ENCODE measurements at places on chromosomes 12 and 14.

DNA sequence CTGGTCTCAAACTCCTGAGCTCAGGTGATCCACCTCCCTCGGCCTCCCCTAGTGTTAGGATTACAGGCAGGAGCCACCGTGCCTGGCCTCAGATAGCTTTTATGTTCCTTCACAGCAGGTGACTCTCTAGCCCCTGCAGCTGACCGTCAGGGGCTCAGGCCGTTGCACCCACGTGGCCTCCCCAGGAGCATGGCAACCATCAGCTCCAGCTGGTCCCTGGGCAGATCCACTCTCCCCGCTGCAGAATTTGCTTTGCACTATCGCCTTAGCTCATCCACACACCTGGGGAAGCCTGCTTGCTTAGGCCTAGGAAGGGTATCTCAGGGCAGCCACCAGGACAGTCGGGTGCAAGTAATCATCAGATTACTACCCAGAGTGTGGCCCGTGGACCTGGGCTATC lies 62.6 kb downstream of the TSPAN9 start:
- DNase-seq = no peak

DNA sequence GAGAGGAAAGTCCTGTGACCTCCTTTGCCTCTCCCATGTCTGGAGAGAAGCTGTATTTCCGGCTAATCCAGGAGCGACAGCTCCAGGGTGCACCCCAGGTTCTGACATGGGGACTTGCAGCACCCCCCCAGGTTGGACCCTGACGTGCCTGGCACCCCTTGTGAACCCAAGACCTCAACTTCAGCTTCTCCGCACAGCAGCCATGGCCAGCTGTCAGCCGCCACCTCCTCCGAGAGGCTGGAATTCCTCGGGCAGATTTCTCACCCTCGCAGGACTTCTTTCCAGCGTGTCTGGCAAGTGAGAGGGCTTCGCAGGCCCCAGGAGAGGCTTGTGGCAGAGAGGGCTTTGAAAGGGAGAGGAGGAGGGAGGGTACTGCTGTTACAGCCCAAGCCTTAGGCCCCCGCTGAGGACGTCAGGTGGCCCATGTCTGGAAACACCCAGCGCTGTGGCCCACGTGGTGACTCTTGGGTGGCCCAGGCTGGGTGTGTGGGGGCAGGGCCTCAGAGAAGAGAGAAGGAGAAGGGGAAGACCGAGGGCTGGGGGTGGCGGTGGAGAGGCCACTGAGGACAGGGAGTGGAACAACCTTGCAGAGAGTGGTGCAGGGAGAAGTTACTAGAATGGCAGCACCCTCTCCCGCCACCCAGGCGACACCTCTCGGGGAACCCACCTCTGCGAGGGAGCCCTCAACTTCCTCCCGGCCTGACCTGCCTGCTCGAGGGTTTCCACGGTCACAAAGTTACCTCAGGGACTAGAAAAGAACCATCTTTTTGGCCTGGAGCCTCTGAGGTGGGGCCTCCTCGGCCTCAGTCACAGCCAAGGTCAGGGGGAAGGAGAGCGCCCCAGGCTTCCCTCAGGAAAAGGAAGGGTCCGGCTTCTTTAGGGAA lies 11.7 kb upstream of the RPS6KL1 start:
- DNase-seq = no peak

GRCh38 chr14:42013559-42013958 lies 406.9 kb downstream of the LRFN5 start:
- DNase-seq = no peak

- peak; percentile 81 for DNase-seq
Measured at GRCh38 chr14:92728759-92729364, 19.6 kb downstream of the LGMN start.

GRCh38 chr14:73394317-73394716 lies 64.0 kb downstream of the NUMB start:
- DNase-seq = no peak

GRCh38 chr12:52080403-52081251 lies 1.1 kb downstream of the SMIM41 start:
- no peak for DNase-seq

DNA sequence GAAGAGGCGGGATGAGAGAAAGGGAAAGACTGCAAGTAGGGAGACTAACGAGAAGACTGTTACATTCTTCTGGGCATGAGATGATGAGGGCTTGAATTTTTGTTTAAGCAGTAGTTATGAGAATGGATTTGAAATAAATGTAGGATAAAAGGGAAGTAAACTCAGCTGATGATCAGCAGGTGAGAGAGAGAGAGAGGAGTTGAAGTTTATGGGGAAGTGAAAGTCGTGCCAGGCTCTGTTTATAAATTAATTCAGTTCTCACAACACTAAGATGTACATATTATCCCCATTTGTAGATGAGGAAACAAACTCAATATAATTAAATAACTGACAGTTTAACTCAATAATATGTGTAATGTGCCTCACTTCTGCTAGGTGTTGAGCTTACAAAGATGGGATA lies 170.0 kb upstream of the RMST start:
- DNase-seq = no peak

DNA sequence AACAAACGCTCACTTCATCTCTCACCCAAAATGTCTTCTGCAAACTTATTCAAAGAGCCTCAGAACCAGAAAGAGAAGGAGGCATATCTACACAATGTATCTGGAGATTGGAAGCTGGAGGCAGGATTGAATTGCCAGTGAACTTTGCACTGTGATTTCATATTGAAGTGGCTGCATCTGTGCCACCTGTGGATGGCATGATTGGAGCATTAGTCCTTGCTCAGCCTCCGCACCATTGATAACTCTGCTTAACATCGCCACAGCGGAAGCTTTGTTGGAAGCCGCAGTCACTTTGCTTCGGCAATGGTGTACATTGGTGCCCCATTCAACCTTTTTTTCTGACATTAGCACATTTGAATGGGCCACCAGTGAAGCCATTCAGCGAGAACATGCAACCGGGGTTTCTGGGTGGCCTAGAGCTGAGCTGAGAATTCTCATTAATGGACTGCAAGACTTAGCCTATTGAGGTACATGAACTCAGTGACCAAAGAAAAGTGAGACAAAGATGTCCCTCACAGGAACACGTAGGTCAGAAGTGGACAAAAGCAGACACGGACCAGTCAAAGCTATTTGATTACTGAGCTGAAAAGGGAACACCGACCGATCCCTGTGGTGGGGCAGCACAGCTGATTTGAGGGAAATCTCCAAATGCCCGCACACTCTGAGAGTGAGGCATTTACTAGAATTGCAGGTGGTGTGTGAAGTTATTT lies 130.4 kb downstream of the BRMS1L start:
- no peak for DNase-seq

- DNase-seq = no peak
Measured at GRCh38 chr12:50338920-50339645, 55.8 kb upstream of the LIMA1 start.

DNA sequence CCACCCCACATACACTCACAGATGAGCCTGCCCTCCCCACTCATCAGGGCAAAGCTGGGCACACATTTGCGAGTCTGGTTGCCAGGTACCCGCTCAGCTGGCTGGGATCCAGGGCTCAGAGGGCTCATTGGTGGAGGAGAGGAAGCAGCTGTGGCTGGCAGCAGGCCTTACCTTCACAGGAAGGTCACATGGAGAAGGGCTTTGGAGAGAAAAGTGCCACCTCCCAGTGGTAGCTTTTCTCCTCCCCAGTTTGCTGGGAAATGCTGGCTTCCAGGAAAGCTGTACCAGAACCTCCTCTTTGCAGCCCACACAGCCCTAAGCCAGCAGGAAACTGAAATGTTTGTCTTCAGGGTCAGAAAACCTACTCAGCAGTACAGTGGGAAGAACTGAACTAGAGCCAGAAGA lies 55.6 kb downstream of the LGMN start:
- no peak for DNase-seq

DNA sequence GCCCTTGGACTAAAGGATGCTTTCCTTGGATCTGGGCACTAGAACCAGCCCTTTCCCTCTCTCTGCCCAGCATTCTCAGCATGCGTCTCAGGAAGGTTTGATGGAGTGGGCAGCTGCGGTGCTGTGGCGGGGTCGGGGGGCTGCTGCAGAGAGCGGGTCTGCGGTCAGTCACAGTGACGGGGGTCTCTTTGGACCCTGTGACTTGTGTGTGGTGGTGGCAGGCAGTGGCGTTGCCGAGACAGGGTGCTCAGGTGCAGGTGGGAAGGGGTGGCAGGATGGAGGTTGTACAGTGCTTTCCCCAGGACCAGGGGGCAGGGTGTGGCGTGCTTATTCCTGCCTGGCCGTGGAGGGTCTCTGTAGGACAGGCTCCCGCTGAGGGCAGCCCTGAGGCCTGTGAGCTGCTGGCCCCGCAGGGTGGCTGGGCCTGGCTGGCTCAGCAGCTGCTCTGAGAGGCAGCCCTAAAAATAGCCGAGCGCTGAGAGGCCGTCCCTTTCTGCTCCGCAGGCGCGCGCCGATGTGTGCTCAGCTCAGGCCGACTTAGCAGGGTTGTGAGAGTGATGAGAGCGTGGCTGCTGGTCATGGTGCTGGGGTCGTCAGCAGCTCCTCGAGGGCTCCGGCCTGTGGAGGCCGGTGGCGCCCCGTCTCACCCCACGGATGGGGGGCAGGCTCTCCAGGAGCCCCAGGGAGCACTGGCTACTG lies 9.7 kb downstream of the PACS2 start:
- DNase-seq = no peak

- DNase-seq = no peak
Measured at GRCh38 chr12:29691161-29691854, 92.4 kb downstream of the TMTC1 start.

DNA sequence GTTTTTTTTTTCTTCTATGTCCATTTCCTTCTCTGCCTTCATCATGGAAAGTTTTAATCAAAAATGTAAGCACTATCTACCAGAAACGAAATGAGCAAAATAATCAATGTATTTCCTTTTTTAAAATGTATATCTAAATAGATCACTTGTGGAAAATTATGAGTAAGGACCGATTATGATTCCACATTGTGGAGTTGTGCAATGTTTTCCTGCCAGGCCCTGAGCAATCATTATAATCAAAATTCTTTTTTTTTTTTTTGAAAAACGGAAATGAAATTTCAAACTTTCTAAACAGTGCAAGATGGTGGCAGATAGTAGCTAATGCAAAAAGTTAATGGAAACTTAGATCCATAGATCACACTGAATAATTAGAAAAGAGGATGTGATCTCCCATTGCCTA lies 1074.6 kb upstream of the TMEM132C start:
- no peak for DNase-seq

GRCh38 chr12:127548123-127548553 lies 718.8 kb upstream of the TMEM132C start:
- no peak for DNase-seq
